ENCODE measurements at places on chromosomes 7 and 10. TPM values are rescaled to one million over a fixed set of nuclear protein-coding genes. Genes with fewer than 3 reads are reported as not detected.

The PLXDC2 gene
- 0.07 TPM for total RNA-seq

The ADAP1 gene
- total RNA-seq, result 11.1 TPM

The TLX1 gene
- total RNA-seq, result not detected

The ENTPD1 gene
- total RNA-seq, result 0.53 TPM

- no peak for DNase-seq
Measured at GRCh38 chr7:5549096-5549763, 125.6 kb upstream of the TNRC18 start.

GRCh38 chr10:59464483-59464882, 102.1 kb upstream of the FAM13C start:
- DNase-seq, result no peak

GRCh38 chr7:1288996-1289551, 56.4 kb downstream of the UNCX start:
- no peak for DNase-seq
